ENCODE measurements at places on chromosomes 6 and 20. TPM values are rescaled to one million over a fixed set of nuclear protein-coding genes. Genes with fewer than 3 reads are reported as not detected.

DNA sequence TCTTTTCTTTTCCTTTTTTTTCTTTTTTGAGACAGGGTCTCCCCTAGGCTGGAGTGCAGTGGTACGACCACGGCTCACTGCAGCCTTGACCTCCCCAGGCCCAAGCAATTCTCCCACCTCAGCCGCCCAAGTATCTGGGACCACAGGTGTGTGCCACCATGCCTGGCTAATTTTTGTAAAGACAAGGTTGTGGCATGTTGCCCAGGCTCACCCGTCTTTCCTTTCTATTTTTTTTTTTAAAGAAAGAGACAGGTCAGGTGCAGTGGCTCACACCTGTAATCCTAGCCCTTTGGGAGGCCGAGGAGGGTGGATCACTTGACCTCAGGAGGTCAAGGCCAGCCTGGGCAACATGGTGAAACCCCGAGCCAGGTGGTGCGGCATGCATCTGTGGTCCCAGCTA lies 16.6 kb downstream of the BANF2 start:
- no peaks in the 10 kb centered on the region for H3K4me1 ChIP-seq
- no peak for DNase-seq
- H3K27ac ChIP-seq = no peak overlapping the region

GRCh38 chr6:11639376-11640235 lies 102.1 kb downstream of the TMEM170B start:
- no peaks in the 10 kb centered on the region for H3K4me1 ChIP-seq
- H3K36me3 ChIP-seq = no peaks in the 10 kb centered on the region
- H3K27me3 ChIP-seq = no peaks in the 10 kb centered on the region
- no peak for DNase-seq
- no peak overlapping the region for H3K27ac ChIP-seq
- no peak overlapping the region for H3K4me3 ChIP-seq

GRCh38 chr6:24908650-24909035 lies 27.1 kb downstream of the RIPOR2 start:
- no peaks in the 10 kb centered on the region for H3K36me3 ChIP-seq
- peaks cover 13% of the 10 kb centered on the region for H3K27me3 ChIP-seq
- peak overlapping the region; percentile 9 for H3K27ac ChIP-seq
- peaks cover 21% of the 10 kb centered on the region for H3K4me1 ChIP-seq

The HTR1E gene
- not detected for total RNA-seq

DNA sequence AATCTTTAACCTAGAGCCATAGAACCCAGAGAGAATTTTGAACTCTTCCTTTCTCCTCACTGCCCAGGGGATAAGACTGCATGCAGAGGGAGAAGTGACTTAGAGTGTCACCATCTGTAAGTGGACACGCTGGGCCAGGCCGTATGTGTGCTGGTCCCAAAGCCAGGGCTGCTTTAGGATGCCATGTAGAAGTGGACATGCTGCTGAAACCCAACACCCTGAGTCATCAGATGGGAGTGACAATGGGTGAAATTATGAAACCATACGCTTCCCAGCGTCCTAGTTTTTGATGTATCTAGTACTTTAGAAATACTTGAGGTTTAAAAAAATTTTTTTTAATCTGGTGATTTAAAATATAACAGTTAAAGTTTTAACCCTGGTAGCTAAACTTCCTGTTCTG lies 191.1 kb downstream of the FNDC1 start:
- no peak overlapping the region for H3K27ac ChIP-seq
- peaks cover 18% of the 10 kb centered on the region for H3K27me3 ChIP-seq

- no peaks in the 10 kb centered on the region for H3K36me3 ChIP-seq
- H3K4me1 ChIP-seq = no peaks in the 10 kb centered on the region
- H3K4me3 ChIP-seq = no peak overlapping the region
- H3K27me3 ChIP-seq = no peaks in the 10 kb centered on the region
These were observed 16.1 kb upstream of the SPACA1 start for GRCh38 chr6:88031550-88031949.

The MUCL3 gene
- total RNA-seq = not detected

The RHAG gene
- total RNA-seq = not detected

- no peak overlapping the region for H3K4me3 ChIP-seq
- DNase-seq = peak; percentile 67
- no peaks in the 10 kb centered on the region for H3K27me3 ChIP-seq
- H3K36me3 ChIP-seq = peaks cover 54% of the 10 kb centered on the region
- peaks cover 4% of the 10 kb centered on the region for H3K4me1 ChIP-seq
These were observed 20.7 kb downstream of the DYNLRB1 start for GRCh38 chr20:34536798-34537394.

- no peak overlapping the region for H3K27ac ChIP-seq
- peaks cover 8% of the 10 kb centered on the region for H3K4me1 ChIP-seq
- H3K4me3 ChIP-seq = no peak overlapping the region
These were observed 341.0 kb downstream of the ARHGAP18 start for GRCh38 chr6:129368970-129369369.

The THBD gene
- 15.6 TPM for total RNA-seq

- peak overlapping the region; percentile 96 for H3K4me3 ChIP-seq
- peak; percentile 68 for DNase-seq
- H3K36me3 ChIP-seq = peaks cover 13% of the 10 kb centered on the region
- H3K27me3 ChIP-seq = no peaks in the 10 kb centered on the region
These were observed 2.6 kb downstream of the NT5E start for GRCh38 chr6:85452441-85452881.

DNA sequence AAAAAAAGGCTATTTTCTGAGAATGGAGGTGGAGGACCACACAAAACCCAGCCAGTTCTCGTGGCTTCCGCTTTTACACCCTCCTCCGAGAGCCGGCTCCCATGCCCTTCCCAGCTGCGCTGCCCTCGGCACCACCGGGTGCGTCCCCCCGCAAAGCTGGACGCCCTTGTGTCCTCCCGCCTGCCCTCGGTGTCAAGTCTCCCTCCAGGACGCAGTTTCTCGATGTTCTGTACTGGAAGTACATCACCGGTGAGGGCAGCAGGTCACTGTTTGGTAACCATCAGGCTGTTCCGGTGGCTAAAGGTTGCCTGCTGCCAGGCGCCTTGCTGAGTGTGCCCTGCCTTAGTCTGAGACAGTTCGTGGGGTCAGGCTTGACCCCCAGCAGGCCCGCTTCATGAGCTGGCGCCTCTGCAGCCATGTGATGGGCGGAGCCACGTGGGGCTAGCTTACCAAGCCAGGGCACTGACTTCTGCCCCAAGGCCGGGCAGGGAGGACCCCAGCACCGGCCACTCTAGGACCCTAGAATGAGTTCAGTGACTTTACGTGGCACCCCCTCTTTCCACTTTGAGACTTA lies 34.6 kb downstream of the RREB1 start:
- H3K27me3 ChIP-seq = no peaks in the 10 kb centered on the region
- no peak for DNase-seq
- peaks cover 59% of the 10 kb centered on the region for H3K4me1 ChIP-seq
- no peaks in the 10 kb centered on the region for H3K36me3 ChIP-seq
- H3K27ac ChIP-seq = peak overlapping the region; percentile 91

GRCh38 chr6:170485159-170485558 lies 67.9 kb downstream of the PSMB1 start:
- peaks cover 28% of the 10 kb centered on the region for H3K27me3 ChIP-seq
- H3K36me3 ChIP-seq = no peaks in the 10 kb centered on the region
- H3K4me3 ChIP-seq = no peak overlapping the region
- no peak overlapping the region for H3K27ac ChIP-seq
- no peaks in the 10 kb centered on the region for H3K4me1 ChIP-seq

DNA sequence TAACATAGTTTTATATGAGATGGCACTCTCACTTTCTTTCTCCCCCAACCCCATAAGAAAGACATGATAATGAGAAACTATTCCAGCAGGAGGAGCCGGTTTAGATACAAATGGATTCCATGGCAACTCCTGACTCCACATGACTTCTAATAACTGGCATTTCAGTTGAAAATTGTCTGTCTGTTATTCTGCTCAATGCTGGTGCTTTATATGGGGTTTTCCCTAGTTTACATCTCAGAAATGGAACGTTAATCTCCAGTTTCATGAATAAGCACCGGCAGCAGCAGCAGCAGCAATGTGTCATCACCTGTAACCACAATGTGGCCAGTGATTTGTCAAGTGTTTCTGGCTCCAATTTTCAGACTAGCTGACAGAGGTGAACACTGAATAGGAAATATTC lies 8.0 kb upstream of the SIM1 start:
- H3K4me3 ChIP-seq = no peak overlapping the region
- DNase-seq = peak; percentile 82
- no peak overlapping the region for H3K27ac ChIP-seq
- H3K27me3 ChIP-seq = no peaks in the 10 kb centered on the region

The OR2B6 gene
- not detected for total RNA-seq

- H3K27ac ChIP-seq = no peak overlapping the region
- no peak overlapping the region for H3K4me3 ChIP-seq
- DNase-seq = no peak
- peaks cover 16% of the 10 kb centered on the region for H3K4me1 ChIP-seq
- no peaks in the 10 kb centered on the region for H3K27me3 ChIP-seq
These were observed 54.3 kb downstream of the PPP1R14C start for GRCh38 chr6:150196942-150197745.

GRCh38 chr6:32885698-32886286 lies 31.8 kb downstream of the PSMB9 start:
- DNase-seq = peak; percentile 75
- no peaks in the 10 kb centered on the region for H3K27me3 ChIP-seq
- H3K27ac ChIP-seq = no peak overlapping the region
- no peak overlapping the region for H3K4me3 ChIP-seq

The BTNL2 gene
- total RNA-seq = not detected

The SLC22A16 gene
- not detected for total RNA-seq

- no peak overlapping the region for H3K4me3 ChIP-seq
- no peaks in the 10 kb centered on the region for H3K27me3 ChIP-seq
- no peaks in the 10 kb centered on the region for H3K4me1 ChIP-seq
- no peaks in the 10 kb centered on the region for H3K36me3 ChIP-seq
- no peak overlapping the region for H3K27ac ChIP-seq
These were observed 84.6 kb upstream of the SGK1 start for GRCh38 chr6:134402372-134402984.

DNA sequence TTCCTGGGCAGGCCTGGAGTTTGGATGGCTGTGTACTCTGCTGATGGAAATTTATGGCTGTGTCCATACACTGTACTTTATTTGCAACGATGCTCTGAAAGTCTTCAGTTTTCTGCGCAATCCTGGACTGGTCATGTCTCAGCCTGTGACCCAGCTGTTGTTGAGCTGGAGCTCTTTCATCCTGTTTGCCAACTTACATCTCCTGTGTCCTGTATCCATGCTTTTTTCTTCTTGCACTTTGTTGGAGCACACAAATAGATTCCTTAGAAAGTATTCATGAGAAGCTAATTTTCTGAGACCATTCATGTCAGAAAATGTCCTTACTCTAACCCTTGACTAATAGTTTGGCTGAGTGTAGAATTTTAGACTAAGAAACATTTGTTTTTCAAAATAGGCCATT lies 251.2 kb downstream of the BCKDHB start:
- H3K27me3 ChIP-seq = no peaks in the 10 kb centered on the region
- 0 out of 2 replicates have a peak, but pooled peaks cover 6% of the 10 kb centered on the region for H3K4me1 ChIP-seq
- no peak overlapping the region for H3K27ac ChIP-seq
- DNase-seq = peak; percentile 44
- no peaks in the 10 kb centered on the region for H3K36me3 ChIP-seq
- H3K4me3 ChIP-seq = no peak overlapping the region

The LTB gene
- not detected for total RNA-seq

DNA sequence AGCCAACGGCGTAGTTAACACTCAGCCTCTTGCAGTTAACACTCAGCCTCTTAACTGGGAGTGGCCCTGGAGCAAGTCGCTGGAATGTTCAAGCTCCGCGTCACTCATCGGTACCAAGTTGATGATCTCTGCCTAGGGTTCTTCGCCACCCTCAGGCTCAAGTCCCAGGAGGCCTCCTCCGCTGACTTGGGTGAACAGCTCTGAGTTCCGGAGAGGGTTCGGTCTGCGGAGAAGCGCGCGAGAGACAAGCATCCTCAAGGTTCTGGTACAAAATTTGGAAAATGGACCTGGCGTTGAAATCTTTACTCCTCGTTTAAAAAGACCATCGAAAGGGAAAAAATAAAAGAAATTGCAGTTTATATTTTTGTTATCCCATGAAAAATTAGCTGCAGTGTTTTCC lies 876 bp upstream of the DSP start:
- H3K27ac ChIP-seq = peak overlapping the region; percentile 82
- H3K36me3 ChIP-seq = no peaks in the 10 kb centered on the region
- H3K4me1 ChIP-seq = peaks cover 29% of the 10 kb centered on the region

The ANKEF1 gene
- total RNA-seq = 0.22 TPM

- H3K36me3 ChIP-seq = no peaks in the 10 kb centered on the region
- no peak for DNase-seq
- no peak overlapping the region for H3K4me3 ChIP-seq
- no peak overlapping the region for H3K27ac ChIP-seq
These were observed 252.2 kb downstream of the DLL1 start for GRCh38 chr6:170038708-170039107.

- H3K36me3 ChIP-seq = no peaks in the 10 kb centered on the region
These were observed 14.6 kb upstream of the TAAR1 start for GRCh38 chr6:132673376-132674094.

GRCh38 chr20:58360936-58361335 lies 28.1 kb upstream of the VAPB start:
- H3K27ac ChIP-seq = 0 out of 2 replicates have a peak overlapping the region, but pooled peaks have one; percentile 2
- H3K4me1 ChIP-seq = peaks cover 6% of the 10 kb centered on the region
- H3K36me3 ChIP-seq = peaks cover 61% of the 10 kb centered on the region
- DNase-seq = no peak

DNA sequence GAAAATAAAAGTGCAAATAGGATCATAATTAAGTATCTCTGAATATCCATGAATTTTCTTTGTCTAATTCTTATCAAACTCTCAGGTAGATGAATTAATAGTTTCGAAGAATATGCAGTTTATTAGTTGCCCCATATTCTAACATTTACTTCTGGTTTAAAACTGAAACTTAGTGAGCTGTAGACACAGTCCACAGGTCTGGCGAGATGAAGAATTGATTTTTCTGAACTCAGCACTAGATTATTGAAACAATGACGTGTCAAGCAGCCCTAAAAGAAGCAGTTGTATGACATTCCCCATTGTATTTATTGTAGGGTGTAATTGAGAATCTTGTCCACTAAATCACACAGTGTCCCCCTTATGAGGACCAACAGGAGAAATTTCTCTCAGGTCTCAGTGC lies 407.1 kb downstream of the GRIK2 start:
- H3K4me1 ChIP-seq = peaks cover 7% of the 10 kb centered on the region
- no peaks in the 10 kb centered on the region for H3K36me3 ChIP-seq
- no peak overlapping the region for H3K4me3 ChIP-seq

The PTCHD4 gene
- 0.76 TPM for total RNA-seq

GRCh38 chr6:29992807-29993206 lies 50.5 kb downstream of the HLA-A start:
- H3K27me3 ChIP-seq = no peaks in the 10 kb centered on the region
- H3K27ac ChIP-seq = no peak overlapping the region
- no peak overlapping the region for H3K4me3 ChIP-seq
- H3K36me3 ChIP-seq = no peaks in the 10 kb centered on the region
- DNase-seq = peak; percentile 92
- peaks cover 8% of the 10 kb centered on the region for H3K4me1 ChIP-seq

- H3K27ac ChIP-seq = no peak overlapping the region
- no peak overlapping the region for H3K4me3 ChIP-seq
- H3K27me3 ChIP-seq = no peaks in the 10 kb centered on the region
- H3K36me3 ChIP-seq = no peaks in the 10 kb centered on the region
- DNase-seq = no peak
These were observed 32.7 kb upstream of the MANEA start for GRCh38 chr6:95544517-95545225.
